ENCODE measurements at places on chromosomes 13 and 19.

- no peak for DNase-seq
Observed at GRCh38 chr13:59360108-59360507, 803.6 kb downstream of the DIAPH3 start.

- no peak for DNase-seq
Observed at GRCh38 chr13:72585254-72585653, 142.2 kb downstream of the MZT1 start.

DNA sequence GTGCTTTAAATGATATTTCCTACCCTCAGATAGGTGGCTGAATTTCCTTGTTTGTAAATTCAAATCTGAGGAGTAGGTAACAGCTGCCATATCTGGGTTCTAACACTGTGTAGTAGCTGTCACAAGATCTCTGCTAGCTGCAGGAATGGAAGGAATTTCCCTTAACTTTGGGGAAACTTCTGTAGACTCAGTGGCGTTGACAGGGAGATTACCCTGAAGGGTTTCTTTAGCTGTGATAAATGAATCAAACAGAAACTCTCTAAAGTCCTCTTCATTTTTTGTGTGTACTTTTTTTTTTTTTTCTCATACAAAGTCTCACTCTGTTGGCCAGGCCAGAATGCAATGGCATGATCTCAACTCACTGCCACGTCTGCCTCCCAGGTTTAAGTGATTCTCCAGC is 5.3 kb upstream of the EPSTI1 start:
- DNase-seq = no peak

GRCh38 chr13:52421216-52421615 is 15.2 kb upstream of the THSD1 start:
- DNase-seq = no peak

GRCh38 chr13:89393758-89394304 is 1722.7 kb downstream of the SLITRK5 start:
- no peak for DNase-seq

GRCh38 chr19:21256722-21257121 is 72.5 kb downstream of the ZNF708 start:
- DNase-seq = peak; percentile 39

GRCh38 chr13:34040863-34041262 is 222.9 kb downstream of the RFC3 start:
- DNase-seq = no peak

- DNase-seq = peak; percentile 44
Observed at GRCh38 chr13:78657699-78658629, 991 bp downstream of the OBI1 start.

GRCh38 chr19:17722655-17723240 is 3.5 kb downstream of the MAP1S start:
- no peak for DNase-seq

GRCh38 chr13:62294244-62294643 is 878.6 kb upstream of the PCDH20 start:
- DNase-seq = peak; percentile 35

DNA sequence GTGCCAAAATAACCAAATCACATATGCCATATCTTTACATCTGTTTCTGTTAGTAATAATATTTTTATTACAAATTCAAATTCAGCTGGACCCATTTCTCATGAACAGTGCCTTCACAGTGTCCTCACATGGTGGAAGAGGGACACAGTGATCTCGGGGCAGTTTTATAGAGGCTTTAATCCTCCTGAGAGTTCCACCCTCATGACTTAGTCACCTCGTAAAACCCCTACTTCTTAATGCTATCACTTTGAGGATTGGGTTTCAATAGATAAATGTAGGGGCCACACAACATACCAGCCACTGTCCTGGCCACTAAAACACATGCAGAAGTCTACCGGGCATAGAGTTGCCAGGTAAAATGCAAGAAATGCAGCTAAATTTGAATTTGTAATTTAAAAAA is 201.5 kb downstream of the MYO16 start:
- no peak for DNase-seq

All from bronchial epithelial cell (primary cell).